Fibroblast of the aortic adventitia (primary cell): ENCODE measurements at places on chromosomes 6 and 20. TPM values are rescaled to one million over a fixed set of nuclear protein-coding genes. Genes with fewer than 3 reads are reported as not detected.

- DNase-seq, result no peak
Measured at GRCh38 chr20:54688476-54688875, 213.1 kb downstream of the DOK5 start.

GRCh38 chr6:24666097-24666640 is 530 bp downstream of the TDP2 start:
- DNase-seq, result no peak

GRCh38 chr6:31249184-31249583 is 22.7 kb downstream of the HLA-C start:
- no peak for DNase-seq

- DNase-seq, result peak; percentile 70
Measured at GRCh38 chr6:148559848-148560433, 186.9 kb upstream of the UST start.

- DNase-seq, result peak; percentile 49
Measured at GRCh38 chr6:80182308-80182707, 75.8 kb downstream of the BCKDHB start.

- peak; percentile 94 for DNase-seq
Measured at GRCh38 chr20:50286609-50287008, 96.0 kb downstream of the CEBPB start.

DNA sequence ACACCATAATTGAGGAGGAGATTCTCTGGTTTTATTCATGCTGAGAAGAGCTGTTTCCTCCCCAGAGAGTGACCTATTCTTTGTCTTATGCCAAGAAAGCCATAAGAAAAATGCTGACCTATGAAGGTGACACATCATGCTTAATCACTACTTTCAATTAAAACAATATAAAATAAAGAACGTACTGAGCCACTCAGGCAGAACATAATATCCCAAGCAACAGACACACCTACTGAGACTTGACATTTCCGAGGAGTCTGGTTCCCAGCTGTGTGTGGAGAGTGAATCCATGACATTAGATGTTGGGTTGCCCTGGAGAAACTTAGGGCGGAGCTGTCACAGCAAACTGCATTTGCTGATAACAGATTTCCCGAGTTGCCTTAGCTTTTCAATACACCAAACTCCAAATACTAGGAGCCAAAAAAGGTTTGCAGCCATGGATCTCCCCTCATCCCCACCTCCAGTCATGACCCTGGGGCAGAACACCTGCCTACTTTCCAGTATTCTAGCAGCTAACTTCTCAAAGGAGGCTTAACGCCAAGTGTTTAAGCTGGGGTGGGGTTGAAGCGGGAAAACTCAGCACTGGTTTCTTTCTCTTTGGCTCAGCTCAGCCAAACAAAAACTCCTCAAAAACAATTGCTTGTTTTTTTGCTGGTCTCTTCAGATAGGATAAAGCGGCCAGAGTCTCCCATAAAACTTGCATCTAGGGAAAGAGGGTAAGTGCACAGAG is 92.2 kb downstream of the BACH2 start:
- peak; percentile 16 for DNase-seq

The PPP1R16B gene
- 0.09 and 0.33 TPM in 2 replicates for total RNA-seq

The SPDEF gene
- total RNA-seq, result not detected in 2 replicates

- no peak for DNase-seq
Measured at GRCh38 chr6:164128101-164128500, 713.6 kb downstream of the QKI start.

GRCh38 chr20:58670102-58670501 is 19.0 kb downstream of the STX16 start:
- DNase-seq, result peak; percentile 23

DNA sequence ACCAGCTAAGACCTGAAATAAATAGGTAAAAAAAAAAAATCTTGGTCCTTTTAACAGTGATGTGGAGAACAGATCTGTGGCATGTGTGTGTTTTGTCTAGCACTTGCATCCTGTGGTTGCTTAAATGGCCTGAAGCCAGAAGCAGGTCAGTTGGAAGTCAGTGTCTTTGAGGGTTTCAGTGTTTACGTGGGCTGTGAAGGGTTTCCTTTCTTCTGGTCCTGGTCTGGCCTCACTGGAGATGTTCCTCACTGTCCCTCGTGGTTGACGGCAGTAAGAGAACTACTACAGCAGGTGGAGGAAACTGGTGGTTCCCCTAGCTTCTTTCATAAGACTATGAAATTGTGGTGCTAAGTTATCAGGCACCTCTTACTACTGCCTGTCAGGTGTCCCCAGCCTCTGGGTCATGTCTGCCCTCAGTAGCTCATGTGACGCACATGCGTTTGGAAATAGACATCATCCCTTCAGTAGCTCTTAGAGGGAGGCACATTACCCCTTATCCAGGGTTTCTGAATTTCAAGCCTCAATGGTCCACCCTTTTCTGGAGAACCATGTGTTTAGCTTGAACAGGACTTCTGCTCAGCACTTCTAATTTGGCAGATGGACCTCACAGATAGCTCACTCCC is 59.4 kb upstream of the SCP2D1 start:
- no peak for DNase-seq

- DNase-seq, result peak; percentile 32
Measured at GRCh38 chr20:5127204-5127858, 523 bp downstream of the CDS2 start.

- no peak for DNase-seq
Measured at GRCh38 chr6:152233547-152234320, 403.4 kb downstream of the SYNE1 start.

The ZFP57 gene
- 0.49 TPM in 1 of 2 replicates, not detected in the other for total RNA-seq

The RAET1L gene
- total RNA-seq, result not detected in 2 replicates

The TBX18 gene
- 16.1 and 27.1 TPM in 2 replicates for total RNA-seq
